GM13976 (cell line): ENCODE measurements at places on chromosomes 2 and 18.

GRCh38 chr2:98444436-98445176 lies at the start of gene INPP4A:
TSS of gene INPP4A (plus strand) at chr2:98444858. CDS start at chr2:98520049, 75,191 bp downstream.
- DNase-seq = peak; percentile 91

DNA sequence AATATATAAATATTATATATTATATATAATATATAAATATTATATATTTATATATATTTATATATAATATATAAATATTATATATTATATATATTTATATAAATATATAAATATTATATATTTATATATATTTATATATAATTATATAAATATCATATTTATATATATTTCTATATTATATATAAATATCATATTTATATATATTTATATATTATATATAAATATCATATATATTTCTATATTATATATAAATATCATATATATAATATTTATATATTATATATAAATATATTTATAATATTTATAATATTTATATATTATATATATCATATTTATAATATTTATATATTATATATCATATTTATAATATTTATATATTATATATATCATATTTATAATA lies 321.4 kb downstream of the CDH2 start:
- no peak for DNase-seq

- no peak for DNase-seq
These were observed 75.6 kb downstream of the LRP2 start for GRCh38 chr2:169286624-169287231.

DNA sequence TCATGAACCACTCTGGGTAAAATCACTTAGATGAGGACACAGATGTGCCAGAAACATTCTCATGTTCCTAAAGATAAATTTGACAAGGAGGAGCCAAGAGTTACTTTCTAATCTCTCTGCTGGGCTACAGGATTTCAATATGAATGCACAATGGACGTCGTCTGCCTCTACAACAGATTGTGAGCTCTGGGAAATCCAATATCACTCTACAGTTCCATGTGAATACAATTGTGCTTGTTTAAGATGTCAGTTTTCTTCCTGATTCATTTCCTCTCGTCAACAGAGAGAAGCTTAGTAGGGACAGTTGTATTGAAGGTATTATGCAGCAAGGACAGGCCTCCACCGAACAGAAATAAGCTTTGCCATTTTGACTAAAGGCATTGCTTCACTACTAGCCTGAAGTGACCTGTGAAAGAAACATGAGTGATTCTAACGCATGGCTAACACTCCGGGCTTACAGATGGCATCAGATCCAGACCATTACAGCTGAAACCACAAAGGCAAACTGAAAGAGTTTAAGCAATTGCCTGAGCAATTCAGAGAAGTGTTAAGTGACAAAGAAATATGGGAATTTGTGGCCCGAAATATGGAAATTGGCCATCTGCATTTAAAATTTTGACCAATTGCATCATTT lies 1591.5 kb downstream of the LRP1B start:
- no peak for DNase-seq

- DNase-seq = no peak
These were observed 76.9 kb upstream of the PMAIP1 start for GRCh38 chr18:59822612-59823550.

- DNase-seq = no peak
These were observed 207.2 kb downstream of the ETAA1 start for GRCh38 chr2:67604360-67604759.

- DNase-seq = peak; percentile 38
These were observed 4.2 kb upstream of the CLIP4 start for GRCh38 chr2:29110916-29111535.

- no peak for DNase-seq
These were observed 78.1 kb upstream of the PELI1 start for GRCh38 chr2:64222351-64222750.

DNA sequence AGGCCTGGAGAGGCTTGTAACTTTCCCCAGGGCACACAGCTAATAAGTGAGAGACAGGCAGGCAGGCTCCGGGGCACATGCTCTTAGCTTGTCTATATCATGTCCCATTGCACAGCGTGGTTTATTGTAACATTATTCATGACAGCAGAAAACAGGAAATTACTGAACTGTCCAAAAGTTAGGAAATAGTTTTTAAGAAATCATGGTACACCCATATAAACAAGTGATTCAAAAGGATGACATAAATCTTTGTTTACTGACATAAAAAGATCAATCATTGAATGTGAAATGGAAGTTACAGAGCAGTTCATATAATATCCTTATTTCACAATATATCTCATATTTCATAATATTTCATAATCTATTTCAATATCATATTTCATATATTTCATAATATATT lies 34.3 kb upstream of the TXNDC2 start:
- no peak for DNase-seq

GRCh38 chr2:111617299-111618225 lies 266.4 kb downstream of the ANAPC1 start:
- no peak for DNase-seq

- no peak for DNase-seq
These were observed 461.2 kb downstream of the CDH2 start for GRCh38 chr18:27715751-27716150.

DNA sequence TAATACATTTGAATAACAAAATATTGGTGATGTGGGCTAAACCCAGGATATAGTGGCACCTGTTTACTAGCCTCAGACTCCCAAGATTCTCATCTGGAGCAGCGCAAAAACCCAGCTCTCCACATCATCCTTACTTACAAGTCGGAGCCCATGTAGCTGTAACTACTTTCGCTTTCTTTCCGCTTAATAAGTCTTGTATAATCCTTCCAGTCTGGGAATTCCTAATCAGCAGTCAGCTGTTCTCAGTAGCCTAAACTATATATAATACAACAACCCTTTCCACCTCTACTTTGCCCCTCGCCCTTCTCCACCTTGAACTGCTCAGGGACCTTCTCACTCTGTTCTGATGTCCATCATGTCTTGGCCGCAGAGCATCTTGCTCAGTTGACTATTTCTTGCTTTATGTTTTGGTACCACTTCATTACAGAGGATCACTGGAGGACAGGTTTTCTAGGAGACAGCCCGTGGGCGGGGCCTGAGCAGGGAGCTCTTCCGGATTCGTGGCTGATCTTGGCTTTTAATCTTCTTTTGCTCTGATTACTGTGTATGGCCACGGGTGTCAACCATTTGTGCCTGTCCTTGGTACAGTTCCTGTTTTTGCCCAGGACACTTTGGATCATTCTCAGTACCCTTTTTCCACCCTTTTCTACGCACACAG lies 119.9 kb upstream of the SERTAD2 start:
- no peak for DNase-seq

GRCh38 chr2:123614596-123614995 lies 410.5 kb upstream of the CNTNAP5 start:
- DNase-seq = no peak

DNA sequence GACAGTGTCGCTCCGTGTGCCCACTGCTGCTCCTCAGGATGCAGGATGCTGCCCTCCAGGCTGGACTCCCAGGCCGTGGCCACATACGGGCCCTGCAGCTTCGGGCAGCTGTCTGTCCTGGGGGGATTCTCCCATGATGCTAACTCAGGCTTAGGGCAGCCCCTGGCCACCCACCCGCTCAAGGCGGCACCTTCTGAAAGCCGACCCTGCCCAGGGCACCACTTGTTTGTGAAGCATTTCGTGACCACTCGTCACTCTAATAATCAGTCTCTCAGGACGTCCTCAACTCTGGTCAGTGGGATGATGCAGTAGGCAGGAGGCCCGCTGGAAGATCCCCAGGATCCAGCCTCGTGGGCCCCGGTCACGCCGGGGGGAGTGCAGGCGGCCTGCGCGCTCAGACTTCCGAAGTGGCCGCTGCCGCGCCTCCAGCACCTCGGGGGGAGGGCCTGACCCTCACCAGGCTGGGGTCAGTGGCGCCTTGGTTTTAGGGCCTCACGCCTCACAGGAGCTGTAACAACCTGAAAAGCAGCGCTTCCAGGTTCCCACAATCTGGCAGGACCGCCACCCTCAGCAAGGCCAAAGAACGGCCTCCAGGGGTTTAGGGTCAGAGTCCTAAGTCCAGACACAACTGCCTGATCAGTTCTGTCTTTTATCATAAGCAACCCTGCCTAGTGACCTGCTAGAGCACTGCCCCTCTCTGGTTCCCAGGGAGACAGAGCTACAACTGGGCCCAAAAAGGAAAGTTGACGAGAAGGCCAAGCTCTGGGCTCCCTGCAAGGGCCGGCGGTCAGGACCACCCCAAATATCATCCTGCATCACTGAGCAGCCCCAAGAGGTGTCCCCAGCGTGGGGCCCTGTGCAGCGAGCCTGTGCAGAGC lies 53.0 kb downstream of the EIPR1 start:
- no peak for DNase-seq

GRCh38 chr2:141384676-141385075 lies 746.1 kb downstream of the LRP1B start:
- no peak for DNase-seq

DNA sequence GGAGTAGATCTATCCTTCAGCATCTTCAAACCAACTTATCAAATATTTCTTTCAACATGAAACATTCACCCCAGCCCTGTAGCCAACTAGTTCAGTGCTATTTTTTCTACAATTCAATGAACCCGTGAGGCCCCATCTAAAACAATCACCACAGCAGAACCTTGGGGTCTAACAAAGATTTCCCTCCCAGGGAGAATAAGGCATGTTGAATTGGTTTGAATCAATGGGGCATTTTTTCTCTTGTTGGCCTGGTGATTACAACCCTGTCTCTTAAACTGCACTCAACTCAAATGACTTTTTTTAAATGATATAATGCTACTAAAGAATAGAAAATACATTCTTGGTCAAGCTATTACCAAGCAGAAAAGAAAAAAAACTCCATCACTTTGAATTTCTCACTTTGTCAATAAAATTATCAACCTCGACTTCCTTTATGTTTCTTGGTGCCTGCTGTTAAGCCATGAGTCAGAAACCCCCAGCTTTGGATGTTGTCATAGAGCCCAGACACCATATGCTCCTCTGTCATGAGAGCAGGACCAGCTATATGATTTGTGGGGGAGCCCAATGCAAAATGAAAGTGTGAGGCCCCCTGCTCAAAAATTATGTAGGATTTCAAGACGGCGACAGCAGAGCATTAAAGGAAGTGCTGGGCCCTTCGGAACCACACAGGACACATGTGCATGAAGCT lies 282.4 kb downstream of the MEIS1 start:
- DNase-seq = no peak

- DNase-seq = no peak
These were observed 418.2 kb upstream of the SLC39A10 start for GRCh38 chr2:195238826-195239225.

GRCh38 chr2:135698838-135699237 lies 42.8 kb upstream of the UBXN4 start:
- DNase-seq = no peak

GRCh38 chr18:56085551-56085950 lies 497.6 kb upstream of the TCF4 start:
- no peak for DNase-seq

DNA sequence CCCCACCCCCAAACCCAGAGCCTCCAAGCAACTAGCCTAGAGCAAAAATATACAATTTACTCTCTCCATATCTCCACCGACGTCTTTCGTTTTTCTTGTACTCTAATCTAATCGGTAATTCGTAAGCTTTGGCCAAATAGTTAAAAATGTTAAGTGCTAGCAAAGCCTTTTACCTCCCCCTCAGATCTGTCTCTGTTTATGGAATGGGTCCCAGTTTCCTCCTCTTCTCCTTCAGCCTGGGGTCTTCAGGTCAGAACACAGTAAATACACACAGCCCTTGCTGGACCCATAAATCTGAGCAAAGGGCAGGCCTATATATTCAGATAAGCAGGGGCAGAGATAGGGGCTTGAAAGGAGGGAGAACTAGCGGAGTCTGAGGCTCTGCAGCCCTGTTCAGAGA lies 267.4 kb downstream of the MEIS1 start:
- no peak for DNase-seq

DNA sequence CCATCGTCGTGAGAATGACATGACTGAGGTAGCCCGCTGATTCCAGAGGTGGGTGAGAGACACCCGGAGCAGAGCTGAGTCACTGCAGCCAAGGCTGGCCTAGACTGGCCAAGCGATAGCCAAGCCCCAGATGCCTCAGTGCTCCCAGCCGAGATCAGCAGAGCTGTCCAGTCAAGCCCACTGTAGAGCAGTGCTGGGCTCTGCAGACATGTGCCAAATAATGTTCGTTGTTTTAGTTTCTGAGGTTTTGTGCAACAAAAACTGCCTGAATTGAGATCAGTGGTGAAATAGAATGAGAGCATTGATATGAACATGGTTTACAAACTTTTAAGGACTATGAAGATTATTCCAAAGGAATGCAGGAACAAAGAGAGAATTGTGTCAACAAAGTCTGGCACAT lies 42.1 kb downstream of the INSIG2 start:
- DNase-seq = no peak

- no peak for DNase-seq
These were observed 346.3 kb downstream of the CELF4 start for GRCh38 chr18:37219257-37219656.

- DNase-seq = no peak
These were observed 175.9 kb upstream of the FN1 start for GRCh38 chr2:215611609-215612386.

DNA sequence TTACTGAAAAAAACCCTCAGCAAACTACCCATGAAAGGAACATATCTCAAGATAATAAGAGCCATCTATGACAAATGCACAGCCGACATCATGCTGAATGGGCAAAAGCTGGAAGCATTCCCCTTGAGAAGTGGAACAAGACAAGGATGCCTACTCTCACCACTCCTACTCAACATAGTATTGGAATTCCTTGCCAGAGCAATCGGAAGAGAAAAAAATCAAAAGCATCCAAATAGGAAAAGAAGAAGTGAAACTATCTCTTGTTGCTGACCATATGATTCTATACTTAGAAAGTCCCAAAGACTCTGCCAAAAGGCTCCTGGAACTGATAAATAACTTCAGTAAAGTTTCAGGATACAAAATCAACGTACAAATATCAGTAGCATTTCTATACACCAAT lies 40.6 kb upstream of the MSTN start:
- no peak for DNase-seq

- DNase-seq = no peak
These were observed 27.5 kb downstream of the MAP3K2 start for GRCh38 chr2:127360242-127360641.

DNA sequence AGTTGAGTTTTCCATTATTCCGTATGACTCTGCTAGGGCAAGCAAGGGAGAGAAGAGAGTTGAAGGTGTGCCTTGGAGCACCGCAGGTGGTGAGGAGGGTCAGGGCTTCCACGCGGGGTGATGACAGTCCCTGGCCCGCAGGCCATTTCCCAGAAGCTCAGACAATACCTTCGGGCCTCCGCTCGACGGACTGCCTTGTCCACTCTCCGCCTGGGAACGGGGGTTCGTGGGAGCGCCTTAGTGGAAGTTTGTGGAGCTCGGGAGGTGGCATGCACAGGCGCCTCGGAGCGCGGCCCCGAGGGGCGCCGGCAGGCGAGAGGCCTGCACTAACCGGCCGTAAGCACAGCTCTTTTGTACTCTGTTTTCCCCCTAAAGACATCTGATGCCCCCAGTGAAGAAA lies 69.8 kb downstream of the ARHGEF33 start:
- DNase-seq = no peak
